ENCODE measurements at places on chromosomes 11 and 22.

DNA sequence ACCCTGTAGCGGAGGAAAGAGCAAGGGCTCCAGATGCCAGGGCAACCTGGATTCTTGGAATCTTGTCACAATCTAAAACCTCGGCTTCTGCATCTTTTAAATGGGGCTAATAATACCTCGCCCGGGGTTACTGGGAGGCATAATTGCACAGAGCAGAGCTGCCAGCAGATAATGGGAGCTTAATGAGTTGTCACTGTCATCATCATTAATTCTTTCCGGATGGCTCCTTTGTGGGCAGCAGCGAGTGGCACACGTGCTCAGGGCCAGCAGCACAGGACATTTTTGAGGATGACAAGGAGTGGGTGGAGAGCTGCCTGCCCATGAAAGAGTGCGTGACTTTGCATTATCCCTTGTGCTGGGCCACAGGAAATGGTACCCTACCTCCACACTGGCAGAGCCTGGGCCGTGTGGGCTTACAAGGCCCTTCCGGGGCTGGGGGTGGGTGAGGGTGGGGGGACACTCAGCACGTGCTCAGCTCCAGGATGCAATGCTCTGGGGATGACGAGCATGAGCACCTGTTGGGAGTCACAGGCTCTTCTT, 5.7 kb downstream of the PDGFB start:
- no peak for DNase-seq

DNA sequence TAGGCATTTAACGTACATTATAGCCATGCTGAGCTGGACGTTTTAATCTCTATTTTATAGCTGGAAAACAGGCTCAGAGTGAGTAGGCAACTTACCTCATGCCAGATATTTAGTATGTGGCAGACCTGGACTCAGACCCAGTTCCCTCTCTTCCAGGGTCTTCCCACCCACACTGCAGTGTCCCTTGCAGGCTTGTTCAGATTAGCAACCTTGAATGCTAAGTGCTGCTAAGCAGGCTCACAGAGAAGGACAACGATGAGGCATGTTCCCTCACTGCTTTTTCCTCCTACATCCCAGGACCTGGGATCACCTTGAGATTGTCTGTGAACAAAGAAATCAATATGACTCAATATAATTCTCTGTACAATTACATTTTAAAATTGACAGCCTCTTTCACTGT, 65.6 kb downstream of the NCAM1 start:
- no peak for DNase-seq

DNA sequence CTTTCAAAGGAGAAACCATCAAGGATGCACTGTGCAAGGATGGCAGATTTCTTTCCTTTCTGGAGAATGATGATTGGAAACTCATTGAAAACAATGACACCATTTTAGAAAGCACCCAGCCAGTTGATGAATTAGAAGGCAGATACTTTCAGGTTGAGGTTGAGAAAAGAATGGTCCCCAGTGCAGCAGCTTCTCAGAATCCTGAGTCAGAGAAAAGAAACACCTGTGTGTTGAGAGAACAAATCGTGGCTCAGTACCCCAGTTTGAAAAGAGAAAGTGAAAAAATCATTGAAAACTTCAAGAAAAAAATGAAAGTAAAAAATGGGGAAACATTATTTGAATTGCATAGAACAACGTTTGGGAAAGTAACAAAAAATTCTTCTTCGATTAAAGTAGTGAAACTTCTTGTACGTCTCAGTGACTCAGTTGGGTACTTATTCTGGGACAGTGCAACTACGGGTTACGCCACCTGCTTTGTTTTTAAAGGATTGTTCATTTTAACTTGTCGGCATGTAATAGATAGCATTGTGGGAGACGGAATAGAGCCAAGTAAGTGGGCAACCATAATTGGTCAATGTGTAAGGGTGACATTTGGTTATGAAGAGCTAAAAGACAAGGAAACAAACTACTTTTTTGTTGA, 9.8 kb downstream of the FAM111A start:
- DNase-seq = no peak

GRCh38 chr22:48240935-48241230, 1478.4 kb downstream of the TBC1D22A start:
- no peak for DNase-seq

DNA sequence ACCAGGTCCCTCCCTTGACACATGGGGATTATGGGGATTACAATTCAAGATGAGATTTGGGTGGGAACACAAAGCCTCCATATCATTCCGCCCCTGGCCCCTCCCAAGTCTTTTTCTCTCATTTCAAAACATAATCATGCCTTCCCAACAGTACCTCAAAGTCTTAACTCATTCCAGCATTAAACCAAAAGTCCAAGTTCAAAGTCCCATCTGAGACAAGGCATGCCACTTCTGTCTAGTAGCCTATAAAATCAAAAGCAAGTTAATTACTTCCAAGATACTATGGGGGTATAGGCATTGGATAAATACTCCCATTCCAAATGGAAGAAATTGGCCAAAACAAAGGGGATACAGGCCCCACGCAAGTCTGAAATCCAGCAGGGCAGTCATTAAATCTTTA, 19.7 kb upstream of the EIF4G2 start:
- no peak for DNase-seq
